ENCODE measurements at places on chromosomes 7 and 10.

DNA sequence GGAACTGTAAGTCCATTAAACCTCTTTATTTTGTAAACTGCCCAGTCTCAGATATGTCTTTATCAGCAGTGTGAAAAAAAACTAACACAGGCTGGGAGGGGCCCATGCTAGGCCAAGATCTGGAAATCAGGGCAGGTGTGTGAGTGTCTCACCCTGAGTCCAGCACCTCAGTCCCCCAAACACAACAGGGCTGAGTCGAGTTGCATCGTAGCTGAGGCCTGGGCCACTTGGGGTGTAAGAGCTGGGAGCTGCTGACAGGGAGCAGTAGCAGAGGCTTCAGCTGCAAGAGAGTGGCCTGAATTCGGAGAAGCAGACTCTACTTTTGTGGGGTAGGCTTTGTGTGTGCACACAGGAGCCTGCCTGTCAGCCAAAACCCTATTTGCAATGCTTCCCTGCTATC lies 553.1 kb downstream of the PTPRN2 start:
- no peak for DNase-seq

DNA sequence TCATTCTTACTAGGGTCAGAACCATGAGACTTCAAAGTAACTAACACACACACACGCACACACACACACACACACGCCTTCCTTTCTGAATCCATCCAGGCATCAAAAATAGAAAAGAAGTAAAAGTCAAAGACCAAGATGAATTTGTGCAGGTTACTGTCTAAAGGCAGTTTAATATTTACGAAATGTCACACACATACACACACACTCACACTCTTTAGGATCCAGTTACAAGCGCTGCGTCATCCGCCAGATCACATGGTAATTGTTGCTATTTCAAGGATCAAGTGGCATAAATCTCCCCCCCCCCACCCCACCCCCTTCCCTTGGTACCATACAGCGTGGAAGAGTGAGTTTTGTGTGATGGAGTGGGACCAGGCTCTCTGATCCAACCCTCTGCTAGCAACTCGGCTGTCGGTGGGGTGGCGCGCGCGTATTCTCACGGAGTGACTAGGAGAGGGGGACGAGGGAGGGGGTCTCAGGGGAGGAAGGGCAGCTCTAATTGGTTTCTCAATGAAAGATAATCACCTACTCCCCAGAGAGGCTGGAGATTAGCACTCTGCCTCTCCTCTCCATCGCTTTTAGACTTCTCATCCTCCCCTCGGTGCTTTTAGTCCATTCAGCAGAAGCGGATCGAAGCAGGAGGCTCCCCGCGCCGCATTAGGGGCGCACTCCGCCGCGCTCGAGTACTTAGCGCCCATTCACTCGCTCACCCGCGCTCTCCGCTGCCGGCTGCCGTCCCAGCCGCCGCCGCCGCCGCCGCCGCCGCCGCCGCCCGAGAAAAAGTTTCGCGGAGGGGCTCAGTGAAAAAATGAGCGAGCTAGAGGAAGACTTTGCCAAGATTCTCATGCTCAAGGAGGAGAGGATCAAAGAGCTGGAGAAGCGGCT lies 83.5 kb upstream of the PRKG1 start:
- no peak for DNase-seq

DNA sequence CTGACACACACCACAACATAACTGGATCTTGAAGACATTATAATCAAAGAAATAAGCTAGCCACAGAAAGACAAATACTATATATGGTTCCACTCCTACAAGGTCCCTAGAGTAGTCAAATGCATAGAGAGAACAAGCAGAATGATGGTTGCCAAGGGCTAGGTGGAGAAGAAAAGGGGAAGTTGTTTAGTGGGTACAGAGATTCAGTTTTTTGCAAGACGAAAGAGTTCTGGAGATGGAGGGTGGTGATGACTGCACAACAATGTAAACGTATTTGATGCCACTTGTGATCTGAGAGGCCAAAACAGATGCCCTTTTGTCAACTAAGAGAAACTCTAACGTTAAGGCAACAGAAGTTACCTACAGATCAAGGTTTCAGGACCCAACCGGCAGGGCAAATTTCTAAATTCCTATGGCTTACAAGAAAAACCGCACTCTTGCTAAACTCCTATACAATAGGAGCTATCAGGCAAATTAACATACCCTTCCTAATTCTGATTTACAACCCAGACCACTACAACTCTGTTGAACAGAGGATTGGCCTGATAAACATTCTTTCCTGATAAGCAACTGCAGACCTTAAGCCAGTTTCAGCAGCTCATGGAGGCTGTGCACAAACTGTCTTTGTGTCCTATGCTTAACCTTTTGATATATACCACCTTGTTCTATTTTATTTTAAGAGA lies 69.0 kb downstream of the FAM107B start:
- no peak for DNase-seq

GRCh38 chr10:113126229-113127201 lies 176.5 kb downstream of the TCF7L2 start:
- DNase-seq: no peak

- DNase-seq: no peak
Measured at GRCh38 chr7:131605280-131605878, 49.0 kb upstream of the PODXL start.

GRCh38 chr7:1931256-1931950 lies 261.3 kb downstream of the ELFN1 start:
- DNase-seq: no peak

DNA sequence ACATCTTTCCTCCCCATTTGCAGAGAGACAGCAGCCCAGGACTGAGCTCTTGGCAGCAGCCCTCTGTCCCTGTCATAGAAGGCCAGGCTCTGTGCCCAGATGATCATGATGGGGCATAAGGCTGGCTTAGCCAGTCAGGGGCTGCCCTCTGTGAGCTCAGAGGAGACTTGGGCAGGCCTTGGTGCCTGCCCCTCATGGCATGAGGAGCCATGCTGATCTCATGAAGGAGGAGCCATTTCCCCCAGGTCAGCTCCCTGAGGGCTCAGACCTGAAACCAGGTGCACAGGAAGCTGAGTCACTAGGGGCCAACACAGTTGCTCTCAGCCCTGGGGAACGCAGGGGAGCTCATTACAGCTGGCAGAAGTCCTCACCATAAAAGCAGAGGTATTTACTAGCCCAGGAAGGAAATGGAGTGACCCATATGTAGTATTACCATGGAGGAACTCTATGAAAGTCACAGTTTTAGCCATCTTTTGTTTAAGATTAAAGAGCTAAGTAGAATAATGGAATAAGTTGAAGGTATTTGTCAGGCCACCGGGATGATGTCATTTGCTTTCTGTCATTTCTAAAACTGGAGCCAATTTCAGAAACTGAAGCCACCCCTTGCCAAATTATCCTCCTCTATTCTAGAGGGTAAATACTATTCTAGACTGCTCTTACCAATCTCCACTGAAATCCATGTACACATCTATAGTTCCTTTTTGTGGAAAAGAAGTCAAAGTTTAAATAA lies 362.4 kb upstream of the ZNF32 start:
- no peak for DNase-seq

DNA sequence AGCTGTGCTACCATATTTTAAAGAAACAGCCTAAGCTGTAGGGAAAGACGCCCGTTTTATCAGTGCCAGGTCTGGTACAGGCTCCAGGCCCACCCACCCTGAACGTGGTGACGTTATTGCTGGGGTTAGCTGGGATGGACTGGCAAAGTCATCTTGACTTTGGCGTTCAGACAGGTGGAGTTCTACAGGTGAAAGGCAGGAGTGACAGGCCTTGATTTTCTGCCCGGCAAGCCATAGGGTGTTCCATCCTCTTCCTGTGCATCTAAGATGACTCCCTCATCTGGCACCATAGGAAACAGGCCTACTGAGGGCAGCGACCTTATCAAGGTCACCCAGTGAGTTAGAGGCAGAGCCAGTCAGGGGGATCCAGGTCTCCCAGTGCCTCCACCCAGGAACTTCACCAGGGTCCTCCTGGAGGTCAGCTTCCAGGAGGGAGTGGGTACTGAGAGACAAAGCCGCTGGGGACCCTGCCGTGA lies 41.6 kb downstream of the HK1 start:
- no peak for DNase-seq

DNA sequence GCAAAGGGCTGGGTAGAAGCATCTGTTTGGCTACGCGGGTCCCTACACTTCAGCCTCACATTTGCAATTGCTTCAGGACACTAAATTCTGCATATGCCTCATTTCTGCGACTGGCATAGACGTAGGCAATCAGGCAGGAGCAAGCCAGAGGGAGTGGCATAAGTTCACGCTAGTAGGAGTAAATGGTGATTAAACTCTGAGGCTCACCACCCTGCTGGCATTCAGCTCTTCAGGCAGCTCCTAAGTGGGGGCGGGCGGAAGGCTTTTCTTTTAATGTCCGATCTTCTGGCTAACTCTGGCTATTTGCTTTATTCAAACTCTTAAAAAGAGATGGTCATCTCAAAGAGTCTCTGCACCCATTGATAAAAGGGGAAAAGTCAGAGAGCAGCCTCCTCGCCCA lies 45.3 kb downstream of the RGS10 start:
- DNase-seq: no peak

DNA sequence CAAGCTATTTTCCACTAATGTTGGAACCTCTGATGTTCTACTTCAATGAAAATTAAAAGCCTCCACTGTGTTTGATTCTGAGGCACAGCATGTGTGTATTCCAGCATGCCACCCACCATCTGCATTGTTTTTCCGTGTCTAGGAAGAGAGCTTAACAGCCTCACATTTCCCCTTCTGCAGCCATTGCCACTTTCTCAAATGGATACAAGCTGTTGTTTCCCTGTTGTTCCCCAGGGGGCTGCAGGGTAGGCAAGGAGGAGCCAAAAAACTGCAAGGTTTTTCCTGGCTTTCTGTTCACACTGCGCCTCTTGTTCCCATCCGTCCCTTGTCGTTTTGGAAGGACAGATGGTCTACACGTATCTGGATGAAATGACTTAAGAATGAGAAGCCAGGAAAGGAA lies 72.3 kb upstream of the DNAJB12 start:
- DNase-seq: no peak

DNA sequence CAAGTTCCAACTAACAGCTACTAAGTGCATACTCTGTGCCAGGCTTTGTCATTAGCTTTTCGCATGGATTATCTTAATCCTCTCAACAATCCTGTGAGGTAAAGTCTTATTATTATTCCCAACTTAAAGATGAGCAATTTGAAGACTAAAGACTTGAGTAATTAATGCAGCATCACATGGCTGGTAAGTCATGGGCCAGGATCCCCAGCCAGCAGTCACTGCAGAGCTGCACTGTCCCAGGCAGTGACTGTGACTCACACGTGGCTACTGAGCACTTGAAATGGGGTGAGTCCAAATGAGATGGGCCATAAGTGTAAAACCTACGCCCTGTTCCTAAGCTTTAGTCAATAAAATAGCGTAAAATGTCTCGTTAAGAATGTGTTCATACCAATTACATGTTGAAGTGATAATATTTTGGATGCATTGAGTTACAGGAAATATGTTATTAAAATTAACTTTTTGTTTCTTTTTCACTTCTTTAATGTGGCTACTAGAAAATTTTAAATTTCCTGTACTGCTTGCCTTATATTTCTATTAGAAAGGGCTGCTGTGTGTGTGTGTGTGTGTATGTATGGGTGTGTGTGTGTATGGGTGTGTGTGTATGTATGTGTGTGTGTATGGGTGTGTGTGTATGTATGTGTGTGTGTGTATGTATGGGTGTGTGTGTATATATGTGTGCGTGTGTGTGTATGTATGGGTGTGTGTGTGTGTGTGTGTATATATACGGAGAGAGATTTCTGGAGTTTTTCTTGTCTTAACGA lies 756.3 kb downstream of the AUTS2 start:
- no peak for DNase-seq

GRCh38 chr7:19692111-19692828 lies 16.6 kb downstream of the POLR1F start:
- DNase-seq: no peak

GRCh38 chr10:116088985-116089384 lies 184.0 kb downstream of the GFRA1 start:
- no peak for DNase-seq

All from stimulated activated CD8-positive, alpha-beta memory T cell treated with anti-CD3 and anti-CD28 coated beads, Interleukin-4, amount 100 ng/mL, for 1 hour (primary cell).